A673 (cell line): ENCODE measurements at places on chromosomes 12 and 14. TPM values are rescaled to one million over a fixed set of nuclear protein-coding genes. Genes with fewer than 3 reads are reported as not detected.

DNA sequence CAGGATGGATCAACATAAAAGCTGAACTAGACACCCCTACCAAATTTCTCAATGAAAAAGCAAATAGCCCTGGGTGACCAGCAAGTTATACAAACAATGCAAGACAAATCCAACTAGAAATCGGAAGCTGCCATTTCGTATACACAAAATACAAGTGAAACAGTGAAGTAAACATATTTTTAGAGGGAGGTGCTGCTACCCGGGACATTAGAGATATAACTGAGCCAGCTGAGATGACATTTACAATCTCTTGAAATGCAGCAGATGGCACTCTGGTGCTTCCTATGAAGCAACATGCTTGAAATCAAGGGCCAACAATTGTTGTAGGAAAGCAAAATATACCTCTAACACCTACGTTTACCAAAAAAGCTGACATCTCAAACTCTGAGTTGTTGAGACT lies 25.5 kb downstream of the BDKRB1 start:
- no peak for DNase-seq
- H3K4me3 ChIP-seq: no peak overlapping the region
- H3K27ac ChIP-seq: no peak overlapping the region
- H3K4me1 ChIP-seq: no peaks in the 10 kb centered on the region

TMEM19 gene
- 52.6 and 56.3 TPM in 2 replicates for total RNA-seq

GRCh38 chr12:21379218-21379617 lies 6.5 kb downstream of the IAPP start:
- no peak overlapping the region for H3K27ac ChIP-seq
- peaks cover 5% of the 10 kb centered on the region for H3K27me3 ChIP-seq
- no peaks in the 10 kb centered on the region for H3K4me1 ChIP-seq
- no peak for DNase-seq

DNA sequence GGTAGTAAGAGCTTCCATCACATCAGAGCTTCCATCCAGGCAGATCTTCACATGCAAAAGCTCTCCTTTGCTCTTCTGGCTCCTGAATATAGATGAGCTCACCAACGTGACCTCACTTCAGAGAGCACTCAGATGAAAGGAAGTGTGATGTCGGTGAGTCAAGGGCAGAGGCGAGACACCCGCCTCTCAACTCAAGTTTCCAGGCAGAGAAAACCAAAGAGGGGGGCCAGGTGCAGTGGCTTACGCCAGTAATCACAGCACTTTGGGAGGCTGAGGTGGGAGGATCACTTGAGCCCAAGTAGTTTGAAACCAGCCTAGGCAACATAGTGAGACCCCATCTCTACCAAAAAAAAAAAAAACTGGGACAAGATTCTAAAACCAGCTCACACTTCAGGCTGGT lies 126.9 kb downstream of the DUSP6 start:
- no peak overlapping the region for H3K4me3 ChIP-seq
- H3K36me3 ChIP-seq: no peaks in the 10 kb centered on the region
- H3K27me3 ChIP-seq: no peaks in the 10 kb centered on the region
- no peak overlapping the region for H3K27ac ChIP-seq

DNA sequence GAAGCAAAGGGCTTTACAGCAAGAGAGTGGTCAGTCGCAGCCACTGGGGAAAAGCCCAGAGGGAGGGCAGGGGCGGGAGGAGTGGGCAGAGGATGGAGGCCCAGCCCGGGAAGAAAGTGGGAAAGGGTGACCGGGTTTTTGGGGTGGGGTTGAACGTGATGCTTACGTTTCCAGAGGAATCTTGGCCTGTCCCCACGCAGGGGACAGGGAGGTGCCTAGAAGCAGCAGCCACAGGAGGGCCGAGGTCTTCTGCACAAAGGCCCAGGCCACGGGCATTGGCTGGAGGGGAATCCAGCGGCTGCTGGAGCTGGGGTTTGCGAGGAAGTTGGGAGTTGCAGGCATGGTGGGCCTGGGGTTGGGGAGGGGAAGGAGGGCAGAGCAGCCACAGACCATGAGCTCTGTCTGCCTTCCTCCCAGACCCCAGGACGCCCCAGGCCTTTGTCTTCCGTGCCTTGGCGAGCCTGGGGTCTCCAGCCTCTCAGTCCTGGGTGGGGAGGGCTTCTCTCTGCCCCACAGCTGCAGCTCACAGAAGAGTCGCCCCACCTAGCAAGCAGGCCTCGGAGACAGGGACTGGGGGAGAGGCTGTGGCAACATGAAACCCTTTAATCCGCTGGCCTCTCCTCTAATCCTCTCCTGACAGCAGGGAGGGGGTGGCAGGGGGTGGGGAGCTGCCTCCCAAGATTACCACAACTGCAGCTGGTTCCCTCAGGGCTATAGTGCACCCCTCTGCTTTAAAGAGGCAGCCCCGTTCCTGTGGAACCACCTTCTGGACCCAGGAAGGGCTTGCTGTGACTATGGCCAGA lies at the start of gene CACNA2D4:
Gene CACNA2D4 (minus strand): TSS at position 572 of the 803 bp plus-strand sequence. CDS start 179 bp downstream, at position 393.
- H3K27ac ChIP-seq: peak within 1 kb of the TSS; percentile 47
- H3K4me1 ChIP-seq: peaks cover 28% of the 10 kb centered on the region
- H3K27me3 ChIP-seq: no peaks in the 10 kb centered on the region
- no peaks in the 10 kb centered on the region for H3K36me3 ChIP-seq

GRCh38 chr12:89414851-89415250 lies 62.5 kb upstream of the DUSP6 start:
- DNase-seq: peak; percentile 28
- H3K27me3 ChIP-seq: no peaks in the 10 kb centered on the region
- no peaks in the 10 kb centered on the region for H3K36me3 ChIP-seq
- H3K4me3 ChIP-seq: no peak overlapping the region
- H3K4me1 ChIP-seq: peaks cover 52% of the 10 kb centered on the region

POTEG gene
- total RNA-seq: not detected in 2 replicates

DNA sequence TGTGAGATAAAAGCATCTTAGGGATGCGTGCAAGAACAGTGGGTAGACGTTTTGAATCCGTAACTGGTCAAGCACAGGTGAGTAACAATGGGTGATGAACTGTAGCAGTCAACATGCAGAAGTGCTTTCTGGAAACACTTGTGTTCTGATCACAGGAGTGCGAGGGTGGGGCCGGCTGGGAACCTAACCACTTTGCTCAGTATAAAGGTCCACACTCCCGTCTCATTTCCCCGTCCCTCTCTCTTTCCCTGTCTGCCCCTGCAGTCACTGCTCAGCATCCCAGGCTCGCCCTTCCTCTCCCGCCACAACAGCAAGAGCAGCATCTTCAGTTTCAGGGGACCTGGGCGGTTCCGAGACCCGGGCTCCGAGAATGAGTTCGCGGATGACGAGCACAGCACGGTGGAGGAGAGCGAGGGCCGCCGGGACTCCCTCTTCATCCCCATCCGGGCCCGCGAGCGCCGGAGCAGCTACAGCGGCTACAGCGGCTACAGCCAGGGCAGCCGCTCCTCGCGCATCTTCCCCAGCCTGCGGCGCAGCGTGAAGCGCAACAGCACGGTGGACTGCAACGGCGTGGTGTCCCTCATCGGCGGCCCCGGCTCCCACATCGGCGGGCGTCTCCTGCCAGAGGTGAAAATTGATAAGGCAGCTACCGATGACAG lies 127.1 kb downstream of the FIGNL2 start:
- no peak for DNase-seq
- H3K27me3 ChIP-seq: no peaks in the 10 kb centered on the region
- H3K27ac ChIP-seq: no peak overlapping the region
- H3K4me1 ChIP-seq: no peaks in the 10 kb centered on the region

DNA sequence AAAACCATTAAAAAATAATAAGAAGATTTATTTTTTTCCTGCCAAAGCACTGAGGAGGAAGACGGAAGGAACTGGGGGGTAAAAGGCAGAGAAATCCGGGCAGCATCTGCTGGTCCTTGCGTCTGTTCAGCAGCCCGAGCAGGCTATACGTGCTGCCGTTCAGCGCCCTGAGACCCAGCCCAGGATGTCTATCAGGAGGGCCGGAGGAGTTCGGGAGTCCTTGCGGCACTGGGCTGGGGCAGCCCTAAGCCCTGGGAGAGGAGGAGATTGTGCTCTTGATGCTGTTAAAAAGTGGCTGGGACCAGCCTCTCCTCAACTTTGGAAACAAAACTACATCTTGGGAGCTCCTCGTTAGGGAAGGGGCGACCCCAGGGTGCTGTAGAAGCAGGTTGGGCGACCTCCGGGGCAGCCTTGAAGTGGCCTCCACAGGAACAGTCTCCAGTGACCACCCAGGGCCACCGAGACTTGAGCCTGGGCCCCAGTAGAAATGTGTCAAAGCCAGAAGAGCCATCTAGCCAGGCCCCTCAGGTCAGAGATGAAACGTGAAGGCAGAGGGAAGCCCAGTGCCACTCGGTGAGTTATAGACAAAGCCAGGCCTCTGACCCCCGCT lies 14.3 kb downstream of the PGF start:
- H3K4me1 ChIP-seq: peaks cover 9% of the 10 kb centered on the region
- no peaks in the 10 kb centered on the region for H3K27me3 ChIP-seq
- H3K36me3 ChIP-seq: no peaks in the 10 kb centered on the region
- H3K27ac ChIP-seq: no peak overlapping the region
- DNase-seq: no peak

DNA sequence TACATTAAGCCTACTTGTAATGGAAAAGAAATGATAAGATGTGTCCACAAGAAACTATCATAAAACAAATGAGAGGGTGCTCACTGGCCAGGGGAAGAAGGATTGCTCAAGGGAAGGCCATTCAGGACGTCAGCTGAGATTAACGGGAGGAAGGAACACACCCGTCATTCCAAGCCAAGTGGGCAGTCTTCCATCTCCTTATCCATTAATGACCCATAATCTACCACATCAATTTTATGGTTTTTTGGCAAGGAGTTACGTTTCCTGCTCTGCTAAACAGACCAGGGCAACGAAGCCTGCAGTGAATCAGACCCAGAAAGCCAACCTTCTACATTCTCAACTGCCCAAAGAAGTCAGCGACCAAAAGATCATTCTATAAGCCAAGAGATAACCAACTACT lies 25.1 kb downstream of the PRKAB1 start:
- H3K36me3 ChIP-seq: peaks cover 14% of the 10 kb centered on the region
- peaks cover 26% of the 10 kb centered on the region for H3K4me1 ChIP-seq
- no peak overlapping the region for H3K4me3 ChIP-seq
- peak; percentile 80 for DNase-seq

DNA sequence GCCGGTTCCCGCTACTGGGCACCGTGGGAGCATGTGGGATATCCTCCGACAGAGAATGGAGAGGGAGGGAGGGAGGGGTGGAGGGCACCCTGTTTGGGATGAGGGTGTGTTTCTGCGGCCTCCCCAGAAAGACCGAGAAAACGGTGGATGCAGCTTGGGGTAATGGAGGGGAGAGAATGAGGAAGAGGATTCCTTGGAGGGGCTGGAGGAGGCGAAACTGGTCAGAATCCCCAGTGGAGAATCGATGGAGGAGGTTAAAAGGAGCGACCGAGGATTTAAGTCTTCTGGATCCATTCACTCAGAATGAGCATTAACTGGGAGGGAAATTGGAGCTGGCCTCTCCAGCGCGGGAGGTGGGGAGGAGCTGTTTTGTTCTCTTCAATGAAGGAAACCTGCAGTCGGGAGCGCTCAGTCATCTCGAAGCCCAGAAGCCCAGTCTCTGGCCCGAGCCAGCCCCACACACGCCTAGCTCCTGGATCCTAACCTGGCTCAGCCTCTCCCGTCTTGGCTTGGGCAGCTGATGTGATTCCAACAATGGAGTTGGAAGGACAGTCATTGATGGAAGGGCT lies 581 bp downstream of the ARG2 start:
- H3K27ac ChIP-seq: peak overlapping the region; percentile 30
- peak; percentile 35 for DNase-seq
- H3K27me3 ChIP-seq: no peaks in the 10 kb centered on the region
- H3K4me1 ChIP-seq: peaks cover 31% of the 10 kb centered on the region
- H3K36me3 ChIP-seq: no peaks in the 10 kb centered on the region

DNA sequence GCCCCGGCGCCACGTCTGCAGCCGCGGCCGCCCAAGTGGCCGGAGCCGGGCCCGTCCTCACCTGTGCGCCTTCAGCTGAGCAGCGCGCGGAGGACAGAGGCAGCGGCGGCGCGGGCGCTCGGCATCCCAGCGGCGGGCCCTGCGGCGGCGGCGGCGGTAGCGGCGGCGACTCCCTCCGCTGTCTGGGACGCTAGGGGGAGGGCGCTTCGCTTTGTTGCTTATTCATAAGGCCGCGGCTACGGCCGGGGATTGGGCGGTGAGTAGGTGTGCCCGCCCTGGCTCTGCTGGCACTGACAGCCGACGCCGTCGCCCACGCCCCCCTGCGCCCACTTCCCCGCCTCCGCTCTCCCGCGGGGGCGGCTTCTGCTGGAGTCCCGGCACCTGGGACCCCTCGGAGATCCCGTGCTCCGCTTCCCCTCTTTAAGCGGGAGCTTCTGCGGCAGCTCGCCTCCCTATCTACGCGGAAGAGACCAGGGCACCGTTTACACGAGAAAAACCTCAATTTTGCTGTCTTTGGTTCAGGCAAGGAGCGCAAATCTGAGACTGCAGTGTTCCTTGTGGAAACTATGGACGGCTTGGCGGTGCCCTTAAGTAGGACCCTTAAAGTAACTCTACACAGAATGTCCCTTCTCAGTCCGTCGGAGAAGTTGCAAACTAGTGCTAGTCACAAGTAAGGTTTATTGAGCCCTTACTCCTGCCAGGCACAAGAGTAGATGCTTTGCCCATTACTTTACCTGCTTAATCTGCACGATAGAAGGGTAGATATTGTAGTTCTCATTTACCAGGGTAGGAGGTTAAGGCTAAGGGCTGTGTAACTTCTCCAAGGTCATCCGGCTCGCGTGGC lies at the start of gene ARMH4:
Gene ARMH4 (minus strand): TSS at position 200 of the 844 bp plus-strand sequence. CDS start 12,855 bp downstream, outside the sequence.
- no peaks in the 10 kb centered on the region for H3K4me1 ChIP-seq
- H3K36me3 ChIP-seq: no peaks in the 10 kb centered on the region
- H3K27me3 ChIP-seq: peaks cover 21% of the 10 kb centered on the region
- H3K27ac ChIP-seq: peak within 1 kb of the TSS; percentile 15
- peak; percentile 94 for DNase-seq

- H3K36me3 ChIP-seq: no peaks in the 10 kb centered on the region
- peaks cover 53% of the 10 kb centered on the region for H3K4me1 ChIP-seq
- H3K27me3 ChIP-seq: no peaks in the 10 kb centered on the region
- no peak for DNase-seq
- no peak overlapping the region for H3K4me3 ChIP-seq
- H3K27ac ChIP-seq: peak overlapping the region; percentile 55
Measured at GRCh38 chr12:96371138-96371789, 29.0 kb downstream of the CDK17 start.

ISCU gene
- total RNA-seq: 73.4 and 79.3 TPM in 2 replicates

MGST1 gene
- 28.5 and 30.0 TPM in 2 replicates for total RNA-seq

- DNase-seq: no peak
- peaks cover 26% of the 10 kb centered on the region for H3K4me1 ChIP-seq
- no peak overlapping the region for H3K4me3 ChIP-seq
- no peaks in the 10 kb centered on the region for H3K36me3 ChIP-seq
Measured at GRCh38 chr14:52693036-52693435, 2.3 kb downstream of the ERO1A start.

- H3K4me1 ChIP-seq: no peaks in the 10 kb centered on the region
- no peaks in the 10 kb centered on the region for H3K27me3 ChIP-seq
- H3K27ac ChIP-seq: no peak overlapping the region
- peak; percentile 72 for DNase-seq
- peaks cover 6% of the 10 kb centered on the region for H3K36me3 ChIP-seq
Measured at GRCh38 chr12:3034067-3034750, 43.0 kb upstream of the TSPAN9 start.

- no peak overlapping the region for H3K4me3 ChIP-seq
- H3K36me3 ChIP-seq: no peaks in the 10 kb centered on the region
- peaks cover 4% of the 10 kb centered on the region for H3K4me1 ChIP-seq
- DNase-seq: no peak
- no peaks in the 10 kb centered on the region for H3K27me3 ChIP-seq
Measured at GRCh38 chr14:24269910-24270536, 1.4 kb downstream of the RABGGTA start.
